Stimulated activated CD4-positive, alpha-beta T cell treated with anti-CD3 and anti-CD28 coated beads, Interleukin-12 subunit alpha, Interleukin-12 subunit beta, amount 100 ng/mL, for 24 hours (primary cell): ENCODE measurements at places on chromosomes 7 and 10.

DNA sequence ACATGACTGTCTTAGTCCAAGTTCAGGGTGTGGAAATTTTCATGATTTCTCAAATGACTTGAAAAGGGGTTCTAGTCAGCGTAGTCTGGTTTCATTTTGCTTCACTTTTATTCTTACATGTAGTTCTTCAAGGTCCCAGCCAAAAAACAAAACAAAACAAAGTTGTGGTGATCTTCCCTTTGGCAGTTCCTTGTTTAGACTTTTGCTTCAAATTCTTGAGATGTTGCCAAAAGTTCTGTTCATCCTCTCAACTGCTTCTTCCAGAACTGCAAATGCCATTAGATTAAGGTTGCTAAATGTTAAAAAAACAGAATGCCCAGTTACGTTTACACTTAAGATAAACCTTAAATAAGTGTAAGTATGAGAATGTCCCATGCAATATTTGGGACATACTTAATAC is 370.8 kb upstream of the LRRTM3 start:
- DNase-seq = no peak

DNA sequence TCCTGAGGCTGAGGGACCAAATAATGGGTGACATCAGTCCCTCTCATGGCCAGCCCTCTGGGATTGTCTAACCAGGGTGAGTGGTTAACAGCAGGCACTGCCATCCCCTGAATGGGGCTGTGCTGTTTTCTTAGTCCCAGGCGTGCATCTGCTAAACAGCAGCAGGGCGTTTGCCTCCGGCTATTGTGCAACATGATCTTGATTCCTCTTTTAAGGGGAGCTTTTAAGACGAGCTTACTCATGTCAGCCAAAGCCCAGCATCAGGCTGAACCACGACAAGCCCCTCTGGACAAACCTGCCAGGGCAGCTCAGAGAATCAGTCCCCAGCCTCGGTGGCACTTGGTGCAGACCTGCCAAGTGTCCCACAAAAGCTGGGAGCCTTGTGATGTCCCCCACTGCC is 16.2 kb upstream of the IGFBP3 start:
- no peak for DNase-seq

- DNase-seq = no peak
Observed at GRCh38 chr7:48832303-48832845, 92.0 kb upstream of the CDC14C start.

DNA sequence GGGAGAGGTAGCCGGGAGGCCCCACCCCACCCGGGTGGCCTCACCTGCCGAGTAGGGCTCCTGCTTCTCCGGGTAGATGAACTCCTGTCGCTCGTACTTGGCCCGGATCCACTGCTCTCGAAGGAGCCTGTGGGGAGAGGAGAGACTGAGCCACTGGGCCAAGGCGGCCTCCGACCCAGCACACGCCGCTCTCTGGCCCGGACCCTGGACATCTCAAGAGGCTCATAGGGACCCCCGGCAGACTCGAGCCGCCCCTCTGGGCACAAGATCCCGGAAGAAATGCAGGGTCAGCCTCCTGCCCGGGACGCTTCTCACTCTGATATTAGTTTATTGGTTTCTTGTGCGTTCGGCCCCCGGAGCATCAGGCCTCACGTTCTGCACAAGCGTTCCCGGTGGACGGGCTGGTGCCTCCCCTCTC is 34.5 kb downstream of the ADAP1 start:
- no peak for DNase-seq

DNA sequence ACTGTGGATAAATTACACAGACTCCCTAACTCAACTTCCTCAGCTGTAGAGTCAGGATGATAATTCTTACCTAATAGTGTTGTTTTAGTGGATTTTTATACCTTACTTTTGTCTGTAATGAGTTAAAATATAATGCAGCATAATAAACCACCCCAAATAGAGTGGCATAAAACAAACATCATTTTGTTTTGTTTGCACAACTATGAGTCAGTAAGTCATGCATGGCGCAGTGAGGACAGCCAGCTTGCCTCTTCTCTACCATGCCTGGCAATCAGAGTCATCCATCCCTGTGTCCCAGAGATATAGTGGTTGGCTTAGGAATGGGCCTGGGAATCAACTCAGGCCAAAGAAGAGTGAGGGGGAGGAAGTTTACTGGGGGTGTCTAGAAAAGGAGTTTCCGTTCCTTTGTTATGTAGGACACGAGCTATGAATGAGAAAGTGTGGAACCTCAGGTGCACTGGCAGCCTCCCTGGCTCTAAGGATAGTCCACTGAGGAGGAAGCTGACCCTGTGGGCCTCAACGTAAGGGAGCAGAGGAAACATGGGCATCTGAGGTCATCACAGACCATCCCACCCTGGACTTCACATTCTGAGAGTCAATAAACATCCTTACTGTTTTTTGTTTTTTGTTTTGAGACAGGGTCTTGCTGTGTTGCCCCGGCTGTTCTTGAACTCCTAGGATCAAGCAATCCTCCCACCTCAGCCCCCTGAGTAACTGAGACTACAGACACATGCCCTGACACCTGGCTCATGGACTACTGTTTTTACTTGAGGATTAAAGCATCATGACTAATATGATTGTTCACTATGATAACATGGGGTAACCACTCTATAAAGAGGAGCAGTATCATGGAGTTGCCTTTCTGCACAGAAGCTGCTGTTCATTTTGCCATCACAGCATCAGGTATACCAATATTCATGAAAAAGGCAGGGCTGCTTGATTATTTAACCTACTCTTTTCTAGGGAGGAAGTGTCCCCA is 21.0 kb upstream of the GRB10 start:
- DNase-seq = no peak

- no peak for DNase-seq
Observed at GRCh38 chr7:14309432-14309831, 320.0 kb upstream of the ETV1 start.

DNA sequence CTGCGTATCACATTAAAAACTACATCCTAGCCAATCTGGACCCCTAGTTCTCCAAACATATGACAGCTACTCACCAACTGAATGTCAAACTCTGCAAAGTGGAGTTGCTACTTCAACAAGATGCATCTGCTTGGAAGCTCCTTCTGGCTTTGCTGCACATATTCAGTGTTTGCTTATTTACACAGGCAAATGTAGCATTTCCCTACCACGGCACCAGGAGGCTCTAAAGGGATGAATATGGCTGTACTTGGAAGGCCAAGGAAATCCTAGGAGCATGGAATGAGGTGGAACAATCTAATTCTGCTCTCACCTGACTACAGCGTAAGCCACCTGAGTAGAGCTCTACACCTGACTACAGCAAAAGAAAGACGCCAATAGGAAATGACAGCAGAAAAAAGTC is 39.7 kb downstream of the MTPAP start:
- DNase-seq = no peak

- no peak for DNase-seq
Observed at GRCh38 chr10:124668517-124669051, 75.6 kb downstream of the FAM53B start.

DNA sequence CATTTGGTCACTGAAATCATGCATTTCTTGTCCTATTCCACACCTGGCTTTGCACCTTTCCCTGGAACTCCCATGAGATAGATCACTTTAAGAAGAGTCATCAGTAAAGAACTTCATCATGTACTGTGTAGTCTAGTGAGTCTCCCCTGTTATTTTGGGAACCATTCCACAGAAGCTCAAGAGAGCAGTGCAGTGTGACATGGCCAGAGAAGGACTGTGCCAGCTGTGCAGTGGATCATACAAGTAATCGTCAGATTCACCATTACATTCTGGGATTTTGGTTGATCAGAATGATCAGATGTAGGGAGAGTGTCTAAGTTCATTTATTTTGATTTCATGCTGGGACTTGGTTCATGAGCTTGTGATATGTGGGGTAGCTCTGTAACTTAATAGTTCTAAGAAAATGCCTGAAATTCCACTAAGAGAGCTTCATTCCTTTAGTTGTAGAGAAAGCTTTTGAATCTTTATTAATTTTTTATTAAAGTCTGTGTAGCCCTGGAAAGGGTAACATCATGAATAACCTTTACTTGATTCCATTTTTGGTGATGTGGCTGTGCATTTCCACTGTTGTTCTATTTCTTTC is 166.8 kb downstream of the SUGCT start:
- no peak for DNase-seq

- DNase-seq = no peak
Observed at GRCh38 chr10:75037171-75038153, 74.0 kb upstream of the SAMD8 start.

GRCh38 chr7:50667789-50668226 is 102.6 kb upstream of the DDC start:
- DNase-seq = no peak

GRCh38 chr10:125257521-125258108 is 97.3 kb upstream of the CTBP2 start:
- no peak for DNase-seq

- DNase-seq = no peak
Observed at GRCh38 chr7:110043519-110043918, 1047.4 kb upstream of the LRRN3 start.

DNA sequence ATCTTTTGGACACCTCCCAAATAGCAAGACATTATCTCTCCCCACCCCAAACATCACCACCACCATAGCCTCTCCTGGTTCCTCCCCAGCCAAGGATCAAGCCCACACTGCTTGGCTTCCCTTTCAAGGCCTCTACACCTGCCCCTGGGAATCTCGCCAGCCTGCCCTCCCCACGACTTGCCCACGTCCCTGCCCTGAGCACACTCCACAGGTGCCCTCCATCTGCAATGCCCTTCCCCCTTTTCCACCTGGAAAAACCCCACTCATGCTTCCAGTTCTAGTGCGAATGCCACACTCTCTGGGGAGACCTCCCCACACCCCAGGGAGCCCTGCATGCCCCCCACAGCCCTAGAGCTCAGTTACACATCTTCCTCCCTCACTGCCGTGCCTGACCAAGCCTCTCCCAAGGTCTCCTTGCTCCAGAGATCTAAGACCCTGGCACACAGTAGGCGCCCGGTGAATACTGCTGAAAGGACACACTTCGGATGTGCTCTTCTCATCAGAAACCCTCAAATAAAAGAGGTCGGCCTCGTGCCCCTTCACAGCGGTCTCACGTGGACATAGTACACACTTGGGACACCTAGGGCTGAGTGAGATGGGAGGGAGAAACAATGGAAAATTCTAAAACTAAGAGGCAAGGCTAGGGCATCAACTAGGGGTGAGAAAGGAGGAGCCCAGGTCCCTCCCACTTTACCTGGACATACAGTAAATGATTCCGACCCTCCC is 91.4 kb downstream of the DLG5 start:
- DNase-seq = no peak

DNA sequence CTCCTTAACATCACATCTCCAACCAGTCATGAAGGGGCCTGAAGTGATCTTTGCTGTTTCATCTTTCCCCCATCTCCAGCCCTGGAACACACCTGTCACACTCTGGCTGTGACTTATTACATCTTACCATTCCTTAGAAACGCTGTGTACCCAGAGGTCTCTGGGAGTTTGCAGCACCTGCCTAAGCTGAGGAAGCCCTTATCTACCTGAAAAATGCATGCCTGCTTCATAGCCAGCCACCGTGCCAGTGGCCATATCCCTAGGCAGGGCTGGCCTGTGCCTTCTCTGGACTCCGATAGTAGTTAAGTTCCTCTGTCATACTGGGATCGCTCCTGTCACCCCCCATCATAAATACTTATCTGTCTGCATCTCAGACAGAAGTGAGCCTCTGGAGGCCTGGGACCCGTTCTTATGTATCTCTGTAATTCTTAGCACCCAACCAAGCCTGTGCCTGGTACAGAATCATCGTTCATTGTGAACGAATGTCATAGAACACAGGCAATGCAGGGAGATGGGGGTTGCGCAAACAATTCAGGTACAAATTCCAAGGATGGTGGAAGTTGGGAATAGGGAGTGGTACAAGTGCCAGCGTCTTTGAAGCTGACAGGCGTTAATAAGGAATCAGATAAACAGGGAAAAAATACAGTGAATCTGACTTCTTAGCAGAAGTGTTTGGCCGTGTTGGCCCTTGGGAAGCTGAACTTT is 254.6 kb downstream of the CAMK1D start:
- DNase-seq = no peak

DNA sequence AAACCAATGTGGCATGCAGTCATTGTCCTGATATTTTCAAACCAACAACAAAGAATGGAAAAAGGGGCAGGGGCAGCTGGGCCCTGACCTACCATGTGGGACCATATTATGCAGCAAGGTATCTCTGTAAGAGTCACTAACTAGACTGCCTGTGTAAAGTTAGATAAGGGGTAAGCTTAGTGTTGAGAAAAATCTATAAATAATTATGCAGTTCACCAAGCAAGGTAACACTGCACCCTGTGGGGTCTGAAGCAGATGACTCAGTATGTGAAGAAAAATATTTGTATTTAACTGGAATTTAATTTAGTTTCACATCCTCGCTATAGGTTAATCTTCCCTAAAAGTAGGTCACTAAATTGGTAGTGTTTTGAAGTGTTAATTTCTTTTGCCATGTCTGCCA is 99.3 kb downstream of the PPP1R3A start:
- no peak for DNase-seq

GRCh38 chr10:129193148-129193547 is 273.9 kb upstream of the MGMT start:
- no peak for DNase-seq

GRCh38 chr7:31054608-31055278 is 2.6 kb downstream of the ADCYAP1R1 start:
- no peak for DNase-seq

GRCh38 chr7:40315277-40315676 is 180.5 kb downstream of the SUGCT start:
- no peak for DNase-seq

- no peak for DNase-seq
Observed at GRCh38 chr10:7170626-7171322, 240.1 kb downstream of the SFMBT2 start.

DNA sequence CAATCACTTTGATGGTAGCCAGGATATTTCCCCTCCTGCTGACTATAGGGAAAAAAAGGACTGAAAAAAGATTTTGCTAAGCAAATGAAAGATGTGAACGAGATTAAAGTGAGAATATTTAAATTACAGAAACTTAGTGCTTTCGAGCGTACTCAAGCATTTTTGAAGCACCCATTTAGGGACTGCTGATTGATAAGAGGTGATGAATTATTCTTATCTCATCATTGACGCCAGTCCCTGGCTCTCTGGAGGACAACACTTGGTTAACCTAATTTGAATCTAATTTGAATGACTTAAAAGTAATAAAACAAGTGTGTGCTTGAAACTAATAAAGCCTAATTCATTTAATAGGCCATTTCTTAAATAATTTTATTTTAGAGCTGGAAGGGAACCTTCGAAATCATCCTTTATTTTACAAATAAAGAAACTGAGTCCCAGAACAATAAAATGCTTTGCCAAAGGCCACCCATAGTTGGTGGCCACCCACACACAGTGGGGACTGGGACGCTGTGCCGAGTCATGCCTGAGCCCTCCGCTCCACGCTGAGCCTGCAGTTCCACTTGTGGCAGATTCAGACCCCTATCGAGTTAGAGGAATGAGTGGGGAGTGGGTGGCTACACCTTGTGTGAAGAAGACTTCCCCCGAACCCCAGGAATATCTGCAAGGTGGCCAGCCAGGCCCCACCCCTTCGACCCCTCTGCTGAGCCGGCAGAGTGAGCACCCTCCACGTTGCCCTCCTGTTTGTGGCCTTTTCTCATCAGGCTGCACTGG is 61.1 kb upstream of the SAMD8 start:
- no peak for DNase-seq

GRCh38 chr7:149125189-149125862 is 798 bp downstream of the ZNF425 start:
- DNase-seq = no peak

GRCh38 chr10:12381536-12382156 is 32.3 kb downstream of the CAMK1D start:
- no peak for DNase-seq
